Activated CD8-positive, alpha-beta memory T cell treated with anti-CD3 and anti-CD28 coated beads for 48 hours (primary cell): ENCODE measurements at places on chromosomes 1 and 21.

GRCh38 chr1:83741348-83741747, 257.6 kb downstream of the TTLL7 start:
- DNase-seq, result no peak

GRCh38 chr1:33045814-33046213, 9.1 kb upstream of the AK2 start:
- DNase-seq, result no peak

DNA sequence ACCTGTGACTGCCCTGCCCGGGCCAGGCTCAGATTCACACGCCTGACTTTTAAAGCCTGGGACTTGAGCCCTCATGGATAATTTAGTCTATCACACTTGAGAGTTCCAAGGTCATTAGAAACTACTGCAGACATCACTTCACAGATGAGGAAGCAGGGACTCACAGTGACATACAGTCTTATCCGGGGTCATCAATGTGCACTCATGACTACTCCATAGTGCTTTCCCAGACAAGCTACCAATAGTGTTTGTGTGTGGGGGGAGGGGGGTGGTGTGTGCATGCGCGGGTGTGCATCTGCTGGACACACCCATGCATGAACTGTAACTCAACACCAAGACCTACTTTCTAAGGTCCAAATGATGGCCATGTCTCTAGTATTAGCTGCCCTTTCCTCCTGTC, 16.1 kb upstream of the SLC5A9 start:
- DNase-seq, result no peak

GRCh38 chr21:44408226-44408625, 47.1 kb upstream of the LRRC3 start:
- no peak for DNase-seq

DNA sequence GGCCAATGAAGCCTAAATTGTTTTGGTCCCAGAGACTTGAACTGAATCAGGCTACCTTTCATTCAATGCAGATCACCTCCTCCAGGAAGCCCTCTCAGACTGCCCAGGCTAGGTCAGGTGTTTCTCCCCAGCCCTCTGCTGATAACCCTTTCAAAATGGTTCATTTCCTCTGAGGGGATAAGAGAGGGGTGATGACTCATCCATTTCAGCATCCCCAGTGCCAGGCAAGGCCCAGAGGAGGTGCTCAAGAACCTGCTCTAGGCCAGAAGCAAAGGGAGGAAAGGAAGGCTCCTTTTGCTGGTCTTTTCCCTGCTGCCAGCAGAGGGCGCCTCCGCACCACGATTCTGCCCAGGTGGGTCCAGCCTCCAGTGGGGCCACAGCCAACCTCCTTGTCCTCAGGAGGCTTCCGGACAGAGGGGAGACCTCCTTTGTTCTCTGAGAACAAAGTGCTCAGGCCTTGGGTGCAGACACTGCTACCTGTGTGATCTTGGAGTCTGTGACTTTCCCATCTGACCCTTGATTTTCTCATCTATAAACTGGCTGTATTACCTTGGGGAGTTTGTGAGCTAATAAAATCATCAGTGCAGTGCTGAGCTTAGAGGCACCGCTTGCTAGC, 45.3 kb upstream of the ARHGEF10L start:
- DNase-seq, result peak; percentile 60

- DNase-seq, result no peak
Observed at GRCh38 chr1:41232305-41232704, 9.8 kb downstream of the SCMH1 start.

DNA sequence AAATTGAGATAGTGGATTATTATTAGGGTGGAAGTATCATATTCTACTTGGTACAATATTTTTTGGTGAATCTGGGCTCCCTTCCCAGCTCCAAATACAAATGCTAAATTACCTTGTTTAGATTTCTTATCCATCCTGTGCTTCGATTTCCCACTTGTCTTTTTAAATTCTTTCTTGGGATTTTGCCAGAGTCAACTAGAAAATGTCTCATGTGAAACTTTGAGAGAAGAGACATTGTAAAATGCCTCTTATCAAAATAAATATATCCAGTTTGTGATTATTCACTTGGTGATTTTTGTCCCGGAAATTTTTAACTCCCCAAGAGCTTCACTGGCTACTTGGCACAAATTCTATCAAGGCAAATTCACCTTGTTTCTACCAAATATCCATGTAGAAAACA, 202.0 kb downstream of the FMN2 start:
- no peak for DNase-seq

GRCh38 chr1:193558491-193559028, 372.1 kb upstream of the B3GALT2 start:
- DNase-seq, result no peak

DNA sequence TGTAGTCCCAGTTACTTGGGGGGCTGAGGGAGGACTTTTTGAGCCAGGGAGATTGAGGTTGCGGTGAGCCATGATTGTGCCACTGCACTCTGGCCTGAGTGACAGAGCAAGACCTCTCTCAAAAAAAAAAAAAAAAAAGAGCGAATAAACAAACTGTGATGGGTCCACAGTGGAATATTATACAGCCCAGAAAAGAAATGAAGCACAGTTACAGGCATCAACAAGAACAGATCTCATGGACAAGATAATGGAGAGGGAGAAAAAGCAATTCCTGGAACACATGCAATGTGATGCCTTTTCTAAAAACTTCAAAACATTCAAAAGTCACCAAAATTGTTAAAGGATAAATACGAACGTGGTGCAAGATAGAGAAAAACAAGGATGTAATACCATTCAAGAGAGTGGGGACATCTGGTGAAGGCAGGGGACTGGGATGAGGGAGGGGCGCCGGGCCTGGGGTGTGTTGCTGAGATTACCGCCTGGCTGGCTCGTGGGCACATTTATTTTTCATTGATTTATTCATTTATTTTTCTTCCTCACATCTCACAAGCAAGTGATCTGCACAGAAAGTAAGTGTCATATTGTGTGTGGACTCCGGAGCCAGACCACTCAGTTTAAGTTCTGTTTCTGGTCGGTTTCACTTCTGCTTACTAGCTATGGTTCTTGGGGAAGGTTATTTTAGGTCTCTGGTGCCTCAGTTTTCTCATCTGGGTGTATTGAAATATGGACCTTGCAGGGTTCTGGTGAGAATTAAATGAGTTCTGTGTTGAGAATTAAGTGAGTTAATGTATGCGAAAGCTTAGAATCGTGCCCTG, 30.1 kb downstream of the ABCG1 start:
- no peak for DNase-seq

DNA sequence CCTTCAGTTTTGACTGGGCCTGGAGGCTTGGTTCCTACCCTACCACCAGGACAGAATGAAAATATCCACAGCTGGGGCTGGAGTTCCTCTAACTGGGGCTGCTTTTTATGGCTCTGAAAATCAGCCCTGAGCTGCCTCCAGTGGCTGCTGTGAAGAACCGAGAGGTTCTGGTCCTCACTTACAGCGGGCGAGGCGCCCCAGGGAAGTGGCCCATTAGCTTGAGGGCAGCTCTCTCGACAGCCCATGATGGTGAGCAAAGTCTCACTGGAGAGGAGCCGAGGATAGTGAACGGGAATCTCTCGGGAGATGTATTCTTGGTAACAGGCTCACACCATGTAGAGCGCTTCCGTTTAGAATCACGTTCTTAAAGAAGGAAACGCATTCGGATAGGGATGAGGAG, 459.7 kb downstream of the KIF26B start:
- no peak for DNase-seq

GRCh38 chr1:237232501-237232900, 190.5 kb downstream of the RYR2 start:
- no peak for DNase-seq

GRCh38 chr21:33377221-33377920, 25.8 kb upstream of the IFNGR2 start:
- DNase-seq, result no peak

GRCh38 chr1:215875236-215875635, 308.1 kb downstream of the KCTD3 start:
- DNase-seq, result no peak

DNA sequence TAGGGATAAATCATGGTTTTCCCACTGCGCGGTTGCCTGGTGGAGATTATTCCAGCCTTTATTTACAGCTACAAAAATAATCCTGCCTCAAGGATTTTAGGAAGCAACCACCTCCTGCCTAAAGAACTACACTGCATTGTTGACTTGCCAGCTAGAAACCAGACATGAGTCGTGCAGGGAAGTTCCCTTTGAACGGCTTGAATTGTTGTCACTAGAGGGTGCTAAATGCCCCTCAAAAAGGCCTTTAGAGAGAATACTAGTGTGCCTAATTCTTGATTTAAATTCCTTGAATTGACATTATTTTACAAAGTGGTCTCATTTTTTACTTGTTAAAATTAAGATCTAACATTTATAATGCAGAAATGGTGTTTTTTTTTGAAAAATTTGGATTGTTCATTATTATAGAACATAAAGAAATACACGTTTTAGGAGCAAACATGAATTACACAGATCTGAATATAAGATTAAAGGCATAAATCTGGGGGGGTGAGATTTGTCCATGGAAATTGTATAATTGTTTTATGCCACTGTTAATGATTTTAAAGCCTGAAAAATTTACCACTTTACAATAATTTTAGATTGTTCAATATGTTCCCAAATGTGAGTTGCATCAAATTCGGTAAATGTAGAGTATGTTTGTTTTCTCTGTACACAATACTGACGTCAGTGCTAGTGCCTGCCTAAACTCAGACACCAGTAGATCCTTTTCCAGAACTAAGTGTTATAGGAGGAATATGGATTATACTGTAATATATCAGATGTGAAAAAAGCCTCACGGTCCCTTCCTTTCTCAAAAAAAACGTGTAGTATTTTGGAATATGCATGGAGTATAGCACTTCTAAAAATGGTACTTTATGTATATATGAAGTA, 7.6 kb upstream of the ERG start:
- no peak for DNase-seq

DNA sequence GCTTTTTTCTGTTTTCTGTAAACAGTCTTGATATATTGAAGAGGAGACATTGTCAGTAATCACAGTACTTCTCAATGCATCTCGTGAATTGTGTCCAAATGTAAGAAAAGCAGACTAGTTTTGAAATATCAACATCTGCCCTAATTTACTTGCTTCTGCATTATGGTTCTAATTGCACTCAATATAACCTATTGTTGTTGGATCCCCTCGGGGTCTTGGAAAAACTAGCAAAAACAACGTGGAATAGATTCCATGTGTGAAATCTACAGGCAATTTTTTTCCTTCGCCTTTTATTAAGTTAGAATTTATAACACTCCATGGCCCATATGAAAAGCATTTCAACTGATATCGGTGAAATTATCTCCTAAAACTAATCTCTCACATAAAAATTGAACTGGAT, 236.5 kb downstream of the TTLL7 start:
- DNase-seq, result no peak

- no peak for DNase-seq
Observed at GRCh38 chr1:92066321-92066720, 8.9 kb downstream of the SETSIP start.

GRCh38 chr1:64093941-64094340, 109.5 kb upstream of the UBE2U start:
- no peak for DNase-seq
